Activated naive CD4-positive, alpha-beta T cell treated with anti-CD3 and anti-CD28 coated beads for 36 hours (primary cell): ENCODE measurements at places on chromosomes 1 and 21. TPM values are rescaled to one million over a fixed set of nuclear protein-coding genes. Genes with fewer than 3 reads are reported as not detected.

Gene SLC44A5
- 0.74 TPM for total RNA-seq

Gene SPRR2F
- total RNA-seq: not detected

Gene RPL5
- total RNA-seq: 1,793 TPM

Gene TSPAN1
- total RNA-seq: not detected

DNA sequence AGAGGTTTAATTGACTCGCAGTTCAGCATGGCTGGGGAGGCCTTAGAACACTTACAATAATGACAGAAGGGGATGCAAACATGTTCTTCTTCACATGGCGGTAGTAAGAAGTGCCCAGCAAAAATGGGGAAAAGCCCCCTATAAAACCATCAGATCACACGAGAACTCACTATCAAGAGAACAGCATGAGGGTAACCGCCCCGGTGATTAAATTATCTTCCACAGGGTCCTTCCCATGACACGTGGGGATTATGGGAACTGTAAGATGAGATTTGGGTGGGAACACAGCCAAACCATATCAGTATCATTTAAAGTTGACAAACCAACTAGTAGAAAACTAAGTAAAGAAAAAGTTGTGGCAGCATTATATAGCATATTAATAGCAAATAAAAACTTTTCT, 71.3 kb upstream of the DNAJC6 start:
- no peaks in the 10 kb centered on the region for H3K4me1 ChIP-seq
- H3K36me3 ChIP-seq: no peaks in the 10 kb centered on the region
- DNase-seq: no peak
- H3K27ac ChIP-seq: no peak overlapping the region
- no peak overlapping the region for H3K4me3 ChIP-seq
- peaks cover under 1% of the 10 kb centered on the region for H3K27me3 ChIP-seq

GRCh38 chr1:12143631-12144155, 23.1 kb upstream of the TNFRSF1B start:
- peak; percentile 69 for DNase-seq
- H3K4me1 ChIP-seq: peaks cover 50% of the 10 kb centered on the region
- peaks cover 8% of the 10 kb centered on the region for H3K36me3 ChIP-seq

DNA sequence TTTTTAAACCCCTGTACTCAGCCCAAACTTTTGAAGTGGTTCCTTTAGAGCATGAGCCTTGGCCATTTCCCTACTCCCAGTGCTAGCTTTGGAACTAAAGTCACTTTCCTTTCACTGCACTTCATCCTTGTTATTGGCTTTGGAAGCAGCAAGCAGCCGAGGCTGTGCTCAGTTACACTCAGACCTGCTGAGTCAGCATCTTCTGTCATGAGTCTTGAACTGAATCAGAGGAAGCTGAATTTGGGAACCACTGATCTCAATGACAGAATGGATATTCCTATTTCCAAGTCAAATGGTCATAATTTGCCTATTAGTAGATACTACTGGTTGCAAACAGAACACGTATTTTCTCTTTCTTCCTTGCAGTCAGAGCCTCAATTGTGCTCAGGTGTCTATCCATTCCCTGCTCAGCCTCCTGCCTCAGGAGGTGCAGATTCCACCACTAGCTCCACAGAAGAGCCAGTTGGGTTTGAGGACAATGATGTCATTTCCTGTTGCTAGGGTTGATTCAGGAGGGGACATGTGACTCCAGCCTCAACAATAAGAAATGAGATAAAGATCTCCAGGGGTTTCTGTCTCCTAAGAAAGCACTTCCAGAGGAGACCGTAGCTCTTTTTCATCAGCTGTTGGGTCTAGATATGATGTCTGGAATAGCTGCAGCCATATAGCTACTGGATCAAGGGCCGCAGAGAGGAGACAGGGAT, 44.9 kb upstream of the NTPCR start:
- H3K27ac ChIP-seq: no peak overlapping the region
- no peaks in the 10 kb centered on the region for H3K27me3 ChIP-seq
- no peaks in the 10 kb centered on the region for H3K36me3 ChIP-seq
- no peak for DNase-seq

DNA sequence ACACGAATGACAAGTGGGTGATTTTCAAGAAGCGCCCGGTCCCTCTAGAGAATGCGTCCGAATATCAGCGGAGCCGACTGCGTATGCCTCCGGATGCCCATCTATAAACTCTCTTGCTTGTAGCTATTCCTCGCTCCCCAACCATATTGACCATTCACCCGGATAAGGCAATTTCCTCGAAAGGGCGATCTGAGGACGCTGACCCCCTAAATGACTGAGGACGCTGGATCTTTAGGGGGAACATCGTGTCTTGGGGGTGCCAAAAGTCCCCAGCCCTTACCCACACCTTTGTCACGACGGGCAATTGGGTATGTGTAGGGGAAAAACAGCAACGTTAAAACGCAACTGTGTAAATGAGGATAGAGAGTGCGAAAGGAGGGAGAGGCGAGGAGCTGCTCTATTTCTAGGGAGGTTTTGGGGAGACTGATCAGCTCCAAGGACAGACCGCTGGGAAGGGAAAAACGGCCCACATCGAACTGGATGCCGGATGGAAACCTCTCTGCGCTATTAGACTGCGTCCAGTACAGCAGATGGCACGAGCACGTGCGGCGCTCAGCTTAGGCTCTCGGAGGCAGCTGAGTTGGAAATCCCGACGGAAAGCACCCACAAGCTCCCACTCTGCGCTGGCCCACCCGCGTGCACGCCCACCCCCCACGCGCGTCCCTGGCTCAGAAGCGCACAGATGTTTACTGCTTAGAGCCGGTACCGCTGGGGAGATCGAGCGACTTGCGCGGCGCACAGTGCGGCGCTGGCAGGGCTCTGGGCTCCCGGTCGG, 2.9 kb upstream of the PRRX1 start:
- no peak for DNase-seq
- peaks cover 72% of the 10 kb centered on the region for H3K27me3 ChIP-seq
- H3K36me3 ChIP-seq: no peaks in the 10 kb centered on the region
- no peak overlapping the region for H3K27ac ChIP-seq

- no peak overlapping the region for H3K27ac ChIP-seq
- H3K4me3 ChIP-seq: no peak overlapping the region
- H3K4me1 ChIP-seq: no peaks in the 10 kb centered on the region
- no peaks in the 10 kb centered on the region for H3K27me3 ChIP-seq
- no peak for DNase-seq
- H3K36me3 ChIP-seq: no peaks in the 10 kb centered on the region
Observed at GRCh38 chr1:59543211-59543668, 246.3 kb downstream of the FGGY start.

DNA sequence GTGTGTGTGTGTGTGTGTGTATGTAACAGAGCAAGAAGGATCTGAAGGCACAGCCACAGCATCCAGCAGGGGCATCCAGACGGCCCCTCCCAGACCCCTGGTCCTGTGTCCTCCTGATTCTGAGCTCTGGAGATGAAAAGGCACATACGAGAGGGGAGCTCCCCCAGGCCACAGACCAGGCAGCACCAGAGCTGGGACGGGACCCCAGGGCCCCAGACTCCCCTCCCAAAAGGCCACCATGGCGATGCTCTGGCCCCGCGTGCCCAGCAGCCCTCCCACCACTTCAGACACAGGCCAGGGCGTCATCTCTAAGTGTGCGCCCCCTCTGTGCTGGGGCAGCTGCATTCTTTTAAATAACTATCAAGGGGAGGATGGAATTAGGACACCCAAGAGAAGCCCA, 245.8 kb downstream of the MATN1 start:
- H3K27me3 ChIP-seq: no peaks in the 10 kb centered on the region
- H3K27ac ChIP-seq: no peak overlapping the region
- no peak overlapping the region for H3K4me3 ChIP-seq
- no peaks in the 10 kb centered on the region for H3K4me1 ChIP-seq
- no peaks in the 10 kb centered on the region for H3K36me3 ChIP-seq

- no peak for DNase-seq
- H3K4me1 ChIP-seq: peaks cover 30% of the 10 kb centered on the region
Observed at GRCh38 chr21:44711327-44712202, at the start of gene TSPEAR. TSPEAR (minus strand) TSS chr21:44711572; CDS start chr21:44711514, 58 bp downstream.

DNA sequence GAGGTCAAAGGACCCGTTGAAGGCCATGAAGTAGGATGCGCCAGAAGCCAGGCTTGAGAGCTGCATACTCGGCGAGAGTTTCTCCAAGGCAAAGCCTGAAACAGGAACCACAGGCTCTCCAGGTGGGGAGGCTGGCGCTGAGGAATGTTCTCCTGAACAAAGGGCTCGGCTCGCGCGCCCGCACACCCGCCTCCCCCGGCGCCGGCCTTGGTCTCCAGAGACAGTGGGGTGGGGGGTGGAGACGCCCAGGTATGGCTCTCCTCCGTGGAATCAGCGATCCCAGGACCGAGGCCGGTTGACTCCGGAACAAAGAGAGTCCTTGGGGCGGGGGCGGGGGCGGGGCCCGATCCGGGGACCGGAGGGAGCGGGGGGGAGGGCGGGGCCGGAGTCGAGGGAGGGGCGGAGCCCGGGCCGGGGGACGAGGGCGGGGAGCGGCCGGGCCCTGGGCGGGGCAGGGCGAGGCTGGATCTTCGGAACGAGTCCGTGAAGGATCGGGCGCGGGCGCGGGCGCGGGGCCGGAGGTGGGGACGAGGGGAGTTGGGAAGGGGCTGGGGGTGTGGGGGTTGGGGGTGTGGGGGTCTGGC, 85.0 kb downstream of the NKAIN1 start:
- no peaks in the 10 kb centered on the region for H3K36me3 ChIP-seq
- H3K27me3 ChIP-seq: no peaks in the 10 kb centered on the region
- H3K4me1 ChIP-seq: peaks cover 7% of the 10 kb centered on the region
- DNase-seq: peak; percentile 71

- no peaks in the 10 kb centered on the region for H3K36me3 ChIP-seq
- no peaks in the 10 kb centered on the region for H3K27me3 ChIP-seq
- peaks cover 7% of the 10 kb centered on the region for H3K4me1 ChIP-seq
- no peak overlapping the region for H3K4me3 ChIP-seq
- no peak for DNase-seq
Observed at GRCh38 chr1:31371121-31371959, 1.5 kb downstream of the FABP3 start.

DNA sequence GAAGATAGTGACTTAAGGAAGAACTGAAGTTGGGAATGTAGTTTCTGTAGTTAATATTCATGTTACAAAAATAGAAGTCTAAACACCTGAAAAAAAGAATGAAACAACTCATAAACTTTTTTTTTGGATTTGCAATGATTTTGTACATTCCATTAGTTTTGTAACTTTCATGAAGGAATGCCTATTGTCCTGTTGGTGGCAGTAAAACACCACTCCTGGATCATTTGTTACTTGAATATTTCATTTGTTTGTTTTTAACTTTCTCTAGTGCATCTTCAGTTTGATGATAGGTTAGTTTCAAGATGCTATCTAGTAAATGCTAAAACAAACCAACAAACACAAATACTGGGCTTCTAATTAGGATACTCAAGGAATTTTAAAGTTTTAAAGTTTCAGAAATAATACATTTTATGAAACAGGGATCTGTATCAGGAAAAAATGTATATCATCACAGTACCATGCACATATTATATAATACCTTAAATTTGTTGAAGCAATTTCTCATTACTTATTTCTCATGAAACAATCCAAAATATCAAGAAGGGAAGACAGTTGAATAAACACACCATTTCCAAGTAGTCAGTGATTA, 229.7 kb upstream of the CACYBP start:
- H3K27me3 ChIP-seq: no peaks in the 10 kb centered on the region
- no peak overlapping the region for H3K27ac ChIP-seq
- no peaks in the 10 kb centered on the region for H3K36me3 ChIP-seq
- H3K4me3 ChIP-seq: no peak overlapping the region
- no peak for DNase-seq
